ENCODE measurements at places on chromosomes 4 and X.

DNA sequence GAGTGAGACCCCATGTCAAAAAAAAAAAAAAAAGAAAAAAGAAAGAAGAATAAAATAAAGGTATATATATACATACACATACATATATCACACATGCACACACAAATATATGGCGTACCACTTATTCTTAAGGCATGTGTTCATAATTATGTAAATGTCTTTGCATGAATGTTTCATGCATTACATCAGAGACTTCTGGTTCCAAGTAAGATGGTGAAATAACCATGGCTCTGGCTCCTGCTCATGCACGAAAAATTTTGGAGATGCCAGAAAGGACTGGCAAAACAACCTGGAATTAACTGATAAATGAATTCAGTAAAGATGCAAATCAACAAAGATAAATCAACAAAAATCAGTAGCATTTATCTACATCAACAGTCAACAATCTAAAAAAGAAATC, 19.7 kb upstream of the FHIP1A start:
- no peak for DNase-seq

DNA sequence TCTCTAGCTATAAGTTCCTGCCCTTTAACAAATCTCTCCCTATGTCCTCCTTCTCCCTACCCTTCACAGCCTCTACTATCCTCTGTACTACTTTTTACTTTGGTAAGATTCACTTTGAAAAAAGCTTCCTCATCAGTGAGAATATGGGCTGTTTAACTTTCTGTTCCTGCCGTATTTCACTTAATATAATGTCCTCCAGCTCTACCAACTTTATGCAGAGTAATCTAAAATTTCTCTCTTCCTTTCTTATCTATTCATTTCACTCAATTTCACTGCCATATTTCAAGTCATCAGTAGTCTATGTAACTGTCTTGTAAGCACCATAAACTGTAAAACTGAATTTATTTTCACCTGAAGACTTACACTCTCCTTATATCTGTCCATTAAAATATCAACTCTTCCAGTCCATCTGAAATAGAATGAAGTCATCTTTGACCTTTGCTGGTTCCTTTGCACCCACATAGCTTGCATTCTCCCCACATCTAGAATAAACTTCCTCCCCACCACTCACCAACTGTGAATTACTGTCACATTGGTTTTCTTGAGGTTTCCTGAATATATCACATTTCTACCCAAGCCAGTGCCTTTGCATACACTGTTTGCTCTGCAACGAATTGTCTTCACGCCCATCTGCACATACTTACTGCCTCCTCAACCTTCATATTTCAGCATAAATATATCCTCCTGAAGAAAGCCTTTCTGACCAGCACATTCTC, 54.6 kb downstream of the ARAP2 start:
- no peak for DNase-seq

DNA sequence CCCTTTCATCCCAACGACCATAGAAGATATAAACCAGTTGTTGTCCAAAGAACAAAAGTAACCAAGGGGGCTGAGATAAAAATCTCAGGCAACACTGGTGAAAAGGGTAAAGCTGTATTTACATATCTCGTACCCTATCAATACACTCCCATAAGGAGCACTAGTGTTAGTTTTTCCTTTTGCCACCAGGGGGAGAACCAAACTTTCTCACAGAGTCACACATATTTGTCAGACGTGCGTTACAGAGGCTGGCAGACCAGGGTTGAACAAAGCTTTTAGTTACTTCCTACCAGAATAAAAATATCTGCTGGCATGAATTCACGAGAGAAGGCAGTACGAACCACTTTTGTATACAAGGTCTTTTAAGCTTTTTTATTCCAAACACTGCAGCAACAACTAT, 88.3 kb downstream of the AMELX start:
- peak; percentile 52 for DNase-seq

GRCh38 chrX:120604361-120604782, 471 bp downstream of the MCTS1 start:
- peak; percentile 24 for DNase-seq

DNA sequence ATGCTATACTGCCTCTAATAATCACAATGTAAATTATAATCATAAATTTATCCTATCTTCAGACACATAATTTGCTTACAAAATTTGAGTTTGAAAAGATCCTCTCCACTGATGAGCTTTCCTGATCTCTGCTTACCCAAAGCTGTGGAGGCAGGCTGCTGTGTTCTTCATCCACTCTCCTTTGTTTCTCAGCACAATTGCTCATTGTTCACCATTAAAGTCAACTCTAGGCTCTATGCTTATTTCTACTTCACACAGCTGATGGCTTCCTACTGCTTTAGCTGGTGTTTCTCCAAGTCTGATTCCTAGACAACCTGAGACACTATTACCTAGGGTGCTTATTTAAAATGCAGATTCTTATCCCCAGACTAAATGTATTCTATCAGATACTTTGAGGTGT, 319.7 kb downstream of the PCDH18 start:
- DNase-seq, result no peak

- DNase-seq, result no peak
Measured at GRCh38 chrX:110133735-110134370, 130.9 kb downstream of the TMEM164 start.

GRCh38 chr4:160814726-160815125, 1349.1 kb downstream of the FSTL5 start:
- no peak for DNase-seq

GRCh38 chrX:42694260-42694815, 83.6 kb downstream of the PPP1R2C start:
- DNase-seq, result peak; percentile 33

Measured in foreskin melanocyte (primary cell).